ENCODE measurements at places on chromosomes 16 and 17. TPM values are rescaled to one million over a fixed set of nuclear protein-coding genes. Genes with fewer than 3 reads are reported as not detected.

GRCh38 chr17:80152081-80152702 is 5.3 kb upstream of the EIF4A3 start:
- no peak for DNase-seq

NUP93 gene
- polyA plus RNA-seq = 67.2 TPM

GRCh38 chr16:31301708-31302400 is 42.1 kb downstream of the ITGAM start:
- DNase-seq = peak; percentile 16

DNA sequence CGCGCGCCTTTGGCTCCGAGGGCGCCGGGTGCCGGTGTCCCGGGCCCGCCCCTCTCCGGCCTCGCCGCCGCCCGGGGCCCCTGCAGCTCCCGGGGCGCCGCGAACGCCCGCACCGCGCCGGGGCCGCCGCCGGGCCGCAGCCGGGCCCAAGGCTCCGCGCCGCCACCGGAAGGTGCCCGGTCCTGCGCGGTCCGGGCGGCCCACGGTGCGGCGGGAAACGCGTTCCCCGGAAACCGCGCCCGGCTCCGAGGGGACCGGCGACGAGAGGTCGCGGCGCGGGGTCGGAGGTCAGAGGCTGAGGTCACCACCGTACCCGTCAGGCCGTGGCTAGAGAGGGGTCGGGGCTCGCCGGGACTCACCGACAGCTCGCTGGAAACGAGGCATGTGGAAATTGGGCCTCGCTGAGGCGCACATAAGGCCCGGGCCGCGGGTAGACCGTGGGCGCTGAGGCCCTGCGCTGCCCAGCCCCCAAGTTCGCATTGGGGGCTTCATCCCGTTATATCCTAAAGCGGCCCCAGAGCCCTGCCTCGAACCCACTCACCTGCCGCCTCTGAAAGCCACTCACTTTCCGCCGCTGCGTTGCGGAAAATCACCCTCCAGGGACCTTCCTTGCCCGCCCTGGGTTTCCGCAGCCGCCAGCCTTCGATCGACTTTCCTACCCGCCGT is at the start of gene DUS1L:
Gene DUS1L (minus strand): TSS at position 167 of the 666 bp plus-strand sequence. CDS start 745 bp downstream, outside the sequence.
- DNase-seq = peak; percentile 61

DNA sequence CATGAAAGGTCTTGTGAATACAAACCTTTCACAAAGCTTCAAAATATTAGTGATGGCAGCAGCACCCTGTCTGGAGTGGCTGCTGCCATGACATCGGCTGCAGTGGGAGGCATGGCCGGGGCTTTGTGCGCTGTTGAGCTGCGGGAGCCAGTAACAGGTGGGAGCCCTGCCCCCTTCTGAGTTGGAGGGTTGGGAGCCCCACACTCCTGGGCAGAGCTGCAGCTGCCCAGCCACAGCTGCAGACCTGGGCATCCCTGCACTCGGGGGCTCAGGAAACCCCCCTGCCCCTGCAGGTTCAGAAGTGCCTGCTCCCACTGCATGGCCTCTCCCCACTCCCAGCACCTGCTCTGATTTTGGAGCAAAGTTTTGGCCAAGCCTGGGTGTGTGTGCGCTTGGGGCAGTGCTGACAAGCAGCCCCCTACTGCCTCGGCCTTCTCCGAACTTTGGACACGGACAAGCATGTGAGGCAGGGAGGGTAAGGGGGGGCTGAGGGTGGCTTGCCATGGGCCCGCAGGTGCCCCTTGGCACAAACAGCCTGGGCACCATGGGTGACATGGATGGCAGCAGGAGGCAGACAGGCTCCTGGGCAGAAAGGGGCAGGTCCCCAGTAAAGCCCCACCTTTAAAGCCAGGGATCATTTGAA is 42.7 kb downstream of the IST1 start:
- no peak for DNase-seq

GRCh38 chr17:69501591-69502468 is 87.3 kb downstream of the MAP2K6 start:
- DNase-seq = peak; percentile 70

IRF8 gene
- polyA plus RNA-seq = 12.6 TPM

TBC1D3H gene
- not detected for polyA plus RNA-seq

All from right lung (tissue), 10 donors.